ENCODE measurements at places on chromosomes 2 and 18. TPM values are rescaled to one million over a fixed set of nuclear protein-coding genes. Genes with fewer than 3 reads are reported as not detected.

- peak; percentile 12 for DNase-seq
Measured at GRCh38 chr2:67489396-67489795, 92.3 kb downstream of the ETAA1 start.

DNA sequence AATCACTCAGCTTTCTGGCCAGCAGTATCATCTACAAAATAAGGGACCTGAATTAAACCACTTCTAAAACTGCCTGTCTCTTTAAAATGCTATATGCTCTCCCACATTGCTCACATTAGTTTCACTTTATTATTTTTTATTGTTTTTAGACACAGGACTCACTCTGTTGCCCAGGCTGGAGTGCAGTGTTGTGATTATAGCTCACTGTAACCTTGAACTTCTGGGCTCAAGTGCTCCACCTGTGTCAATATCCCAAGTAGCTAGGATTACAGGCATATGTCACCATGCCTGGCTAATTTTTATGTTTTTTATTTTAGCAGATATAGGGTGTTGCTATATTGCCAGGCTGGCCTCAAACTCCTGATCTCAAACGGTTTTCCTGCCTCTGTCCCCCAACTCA lies 591.3 kb upstream of the ZNF804A start:
- no peak for DNase-seq

DNA sequence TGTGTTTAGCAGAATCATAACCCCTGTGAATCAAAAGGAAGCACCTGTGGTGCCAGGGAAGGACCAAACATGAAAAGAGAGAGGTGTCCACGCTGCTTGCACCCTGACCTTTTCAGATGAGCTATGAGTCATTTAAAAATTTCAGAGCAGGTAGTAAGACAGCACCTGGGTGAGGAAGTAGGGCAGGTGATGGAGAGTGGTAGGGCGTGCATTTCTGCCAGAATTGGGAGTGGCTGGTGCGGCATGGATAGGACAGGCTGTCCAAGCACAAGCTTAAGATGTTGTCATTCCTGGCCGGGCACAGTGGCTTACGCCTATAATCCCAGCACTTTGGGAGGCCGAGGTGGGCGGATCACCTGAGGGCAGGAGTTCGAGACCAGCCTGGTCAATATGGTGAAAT lies 36.8 kb downstream of the NPAS2 start:
- DNase-seq = no peak

- DNase-seq = no peak
Measured at GRCh38 chr2:143525402-143525860, 396.2 kb downstream of the ARHGAP15 start.

The AGXT gene
- 0.99 TPM for polyA plus RNA-seq

The SOX11 gene
- polyA plus RNA-seq = 10.6 TPM

The MARCO gene
- not detected for polyA plus RNA-seq

The IL36G gene
- not detected for polyA plus RNA-seq

The C2orf42 gene
- polyA plus RNA-seq = 10.0 TPM
